ENCODE measurements at places on chromosomes 5 and 9.

- DNase-seq: no peak
These were observed 327.9 kb downstream of the NTRK2 start for GRCh38 chr9:84997472-84997871.

- DNase-seq: no peak
These were observed 298.3 kb downstream of the BNC2 start for GRCh38 chr9:16572005-16572734.

DNA sequence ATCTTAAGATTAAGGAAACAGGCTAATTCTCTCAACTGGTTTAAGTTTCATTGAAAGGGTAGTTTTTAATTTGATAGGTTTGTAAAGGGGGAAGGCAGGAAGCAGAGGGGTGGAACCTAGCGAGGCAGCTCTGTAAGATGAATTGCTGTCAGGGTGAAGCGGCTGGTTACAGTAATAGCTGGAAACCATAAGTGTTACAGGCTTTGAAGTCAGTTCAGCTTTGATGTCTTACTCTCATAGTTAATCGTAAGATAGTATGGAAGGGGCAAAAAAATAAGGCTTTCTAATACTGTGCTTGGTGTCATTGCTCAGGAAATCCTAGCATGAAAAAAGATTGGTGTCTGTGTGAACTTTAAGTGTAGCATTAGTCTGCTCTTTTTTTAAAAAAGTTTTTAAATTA is 20.3 kb downstream of the POU5F2 start:
- no peak for DNase-seq

DNA sequence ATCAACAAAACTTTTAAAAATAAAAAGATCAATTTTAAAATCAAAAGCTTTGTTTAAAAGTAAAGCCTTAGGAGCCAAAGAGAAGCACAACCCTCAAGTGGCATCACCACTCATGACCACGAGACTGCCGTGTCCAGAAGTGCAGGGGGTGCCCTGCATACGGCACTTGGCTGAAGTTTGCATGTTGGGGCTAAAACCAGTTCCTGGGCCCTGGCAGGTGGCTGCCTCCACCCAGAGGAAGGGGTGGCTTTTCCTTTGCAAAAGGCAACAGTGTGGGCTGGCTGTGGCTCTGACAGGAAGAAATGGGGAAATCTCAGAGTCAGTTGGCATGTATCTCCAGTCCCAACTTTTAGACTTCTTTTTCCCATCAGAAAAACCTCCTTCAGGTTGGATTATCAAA is 15.3 kb downstream of the TRMO start:
- no peak for DNase-seq

- DNase-seq: no peak
These were observed 15.0 kb downstream of the GFPT2 start for GRCh38 chr5:180338001-180338707.

DNA sequence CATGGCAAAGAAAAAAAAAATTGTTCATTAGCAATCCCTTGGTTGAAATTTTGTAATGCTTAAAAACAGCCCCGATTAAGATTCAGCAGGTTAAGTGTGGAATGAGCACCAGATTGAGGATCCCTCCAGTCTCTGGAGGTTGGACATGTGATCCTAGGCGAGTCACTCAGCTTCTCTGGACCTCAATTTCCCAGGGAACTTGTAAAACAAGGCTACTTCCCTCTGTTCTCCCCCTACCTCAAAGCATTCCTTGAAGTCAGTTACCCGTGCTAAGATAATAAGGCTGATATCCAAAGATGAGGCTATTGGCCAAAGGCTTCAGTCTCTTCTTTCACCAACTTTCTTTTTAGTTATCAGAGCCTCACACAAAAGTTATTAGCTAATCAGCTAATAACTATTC is 2.9 kb downstream of the KLHL3 start:
- no peak for DNase-seq

- DNase-seq: no peak
These were observed 10.0 kb downstream of the TRAF1 start for GRCh38 chr9:120916588-120916987.

GRCh38 chr5:126715765-126716164 is 61.2 kb upstream of the LMNB1 start:
- DNase-seq: no peak

Data from activated CD4-positive, CD25-positive, alpha-beta regulatory T cell treated with anti-CD3 and anti-CD28 coated beads, Interleukin-2, amount 50 U/mL, for 16 hours (primary cell).